Stimulated activated CD8-positive, alpha-beta memory T cell treated with anti-CD3 and anti-CD28 coated beads, Interleukin-15, amount 100 ng/mL, for 24 hours (primary cell): ENCODE measurements at places on chromosomes 6 and 20.

GRCh38 chr6:19721766-19722377, 115.3 kb upstream of the ID4 start:
- no peak for DNase-seq

- DNase-seq: no peak
Observed at GRCh38 chr20:20439602-20440190, 71.8 kb downstream of the INSM1 start.

GRCh38 chr20:4297127-4297826, 281.9 kb upstream of the RNF24 start:
- no peak for DNase-seq

GRCh38 chr20:3689978-3690377, 8.2 kb upstream of the ADAM33 start:
- no peak for DNase-seq

- DNase-seq: no peak
Observed at GRCh38 chr6:15516923-15517560, 145.8 kb downstream of the DTNBP1 start.

- no peak for DNase-seq
Observed at GRCh38 chr6:160010067-160010466, 41.2 kb downstream of the IGF2R start.
